ENCODE measurements at places on chromosomes 5 and 9. TPM values are rescaled to one million over a fixed set of nuclear protein-coding genes. Genes with fewer than 3 reads are reported as not detected.

OTP gene
- not detected for total RNA-seq

LCN6 gene
- total RNA-seq, result not detected

MLANA gene
- not detected for total RNA-seq

CTXN3 gene
- not detected for total RNA-seq

LPAR1 gene
- total RNA-seq, result not detected

TTC23L gene
- total RNA-seq, result not detected

KCNN2 gene
- not detected for total RNA-seq

SLC34A3 gene
- total RNA-seq, result not detected

ORM2 gene
- total RNA-seq, result not detected

TEX48 gene
- total RNA-seq, result 0.56 TPM

TMED9 gene
- 156 TPM for total RNA-seq

SH3PXD2B gene
- total RNA-seq, result 0.19 TPM

All from activated CD4-positive, alpha-beta T cell treated with anti-CD3 and anti-CD28 coated beads, Interleukin-2, amount 10 ng/mL, durations not matched to agents 24 days and 14 days (primary cell).